AG08396 (cell line): ENCODE measurements at places on chromosomes 13 and 19.

DNA sequence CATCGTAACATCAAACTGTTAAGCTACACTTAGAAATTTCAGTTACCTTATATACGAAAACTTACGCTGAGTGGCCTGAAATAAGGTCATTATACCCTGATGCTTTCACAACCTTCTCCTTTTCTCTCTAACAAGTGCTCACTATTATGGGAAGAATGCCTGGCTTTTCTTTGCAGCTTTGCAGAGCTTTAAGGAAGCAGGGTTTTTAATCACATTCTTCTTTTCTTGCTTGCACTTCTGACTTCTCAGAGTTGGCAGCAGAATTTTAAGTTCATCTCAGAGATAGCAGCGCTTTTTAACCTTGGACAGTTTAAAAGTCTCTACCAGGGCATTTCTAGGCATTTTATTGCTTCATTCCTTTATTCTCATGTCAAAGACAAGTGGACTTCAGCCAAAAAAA lies 285.1 kb downstream of the SPRY2 start:
- no peak for DNase-seq

GRCh38 chr13:25738342-25739196 lies 313.2 kb downstream of the SHISA2 start:
- no peak for DNase-seq

DNA sequence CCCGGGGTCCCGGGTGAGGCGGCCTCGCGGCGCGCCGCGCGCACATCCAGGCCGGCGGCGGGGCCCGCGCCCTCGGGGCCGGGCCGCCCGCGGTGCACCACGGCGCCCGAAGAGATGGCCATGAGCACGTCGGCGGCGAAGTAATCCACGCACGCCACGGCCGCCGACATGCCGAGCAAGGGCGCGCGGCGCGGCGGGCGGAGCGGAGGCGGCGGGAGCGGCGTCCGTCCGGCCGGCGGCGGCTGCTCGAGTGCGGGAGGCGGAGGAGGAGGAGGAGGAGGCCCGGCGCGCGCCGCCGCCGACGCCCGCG lies at the start of gene KLF16:
Gene KLF16 (minus strand): TSS at position 252 of the 310 bp plus-strand sequence. CDS start 82 bp downstream, at position 170.
- DNase-seq = no peak

DNA sequence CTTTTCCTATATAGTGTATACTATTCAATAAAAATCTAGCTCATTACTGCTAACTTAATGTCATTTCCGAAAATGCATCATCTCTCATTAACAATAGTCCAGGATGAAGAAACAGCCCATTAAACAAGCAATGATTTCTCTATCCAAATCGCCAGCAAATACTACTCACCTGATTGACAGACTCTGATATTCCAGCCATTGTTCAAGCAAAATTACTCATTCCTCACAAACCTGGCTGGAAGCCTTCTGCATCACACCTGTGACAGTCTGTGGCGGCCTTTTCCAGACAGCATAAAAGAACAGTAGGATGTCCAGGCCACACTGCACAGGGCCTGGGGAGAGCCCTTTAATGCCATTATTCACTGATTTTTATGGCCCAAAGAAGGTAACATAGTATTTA lies 115.9 kb downstream of the ABCC4 start:
- no peak for DNase-seq

DNA sequence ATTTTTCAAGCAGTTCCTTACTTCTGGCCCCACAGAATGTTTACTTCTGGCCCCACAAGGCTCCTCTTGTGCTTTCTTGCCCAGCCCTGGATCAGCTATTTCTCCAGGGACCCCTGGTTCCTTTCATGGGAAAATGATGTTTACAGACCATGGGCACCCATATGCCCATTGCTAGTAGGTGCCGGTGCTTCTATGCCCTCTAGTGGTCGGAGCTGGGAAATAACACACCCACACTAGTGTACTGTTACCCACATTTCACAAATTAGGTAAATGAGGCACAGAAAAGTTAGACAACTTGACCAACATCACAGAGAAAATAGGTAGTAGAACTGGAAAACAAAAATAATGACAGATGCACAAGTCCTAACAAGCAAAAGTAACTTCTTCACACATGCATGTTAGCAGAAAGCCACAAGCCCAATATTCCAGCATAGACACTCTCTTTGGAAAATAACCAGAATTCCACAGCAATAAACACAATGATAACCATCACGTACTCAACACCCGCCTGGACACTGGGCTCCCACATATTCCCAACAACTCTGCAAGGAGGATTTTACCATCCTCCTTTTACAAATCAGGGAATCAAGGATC lies 1.3 kb upstream of the CEACAM6 start:
- DNase-seq = peak; percentile 17

DNA sequence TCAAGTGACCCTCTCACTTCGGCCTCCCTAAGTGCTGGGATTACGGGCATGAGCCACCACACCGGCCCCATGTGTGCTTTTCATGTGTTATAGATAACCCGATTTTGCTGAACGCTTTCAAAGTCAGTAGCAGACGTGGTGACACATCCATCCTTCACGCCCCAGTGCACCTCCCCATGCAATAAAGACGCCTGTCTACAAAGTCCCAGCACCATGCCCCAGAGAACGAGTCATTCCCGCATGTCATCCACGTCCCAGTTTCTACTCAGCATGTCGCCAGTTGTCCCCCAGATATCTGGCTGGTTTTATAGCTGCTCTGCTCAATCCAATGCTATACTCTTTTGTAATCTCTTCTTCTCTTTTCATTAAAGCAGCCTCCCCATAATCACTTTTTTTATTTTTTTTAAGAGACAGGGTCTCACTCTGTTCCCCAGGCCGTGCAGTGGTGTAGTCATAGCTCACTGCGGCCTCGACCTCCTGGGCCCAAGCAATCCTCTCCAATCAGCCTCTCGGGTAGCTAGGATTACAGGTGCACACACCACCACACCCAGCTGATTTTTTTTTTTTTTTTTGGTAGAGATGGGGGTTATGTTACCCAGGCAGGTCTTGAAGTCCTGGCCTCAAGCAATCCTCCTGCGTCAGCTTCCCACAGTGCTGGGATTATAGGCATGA lies 42.5 kb downstream of the DNM2 start:
- no peak for DNase-seq

DNA sequence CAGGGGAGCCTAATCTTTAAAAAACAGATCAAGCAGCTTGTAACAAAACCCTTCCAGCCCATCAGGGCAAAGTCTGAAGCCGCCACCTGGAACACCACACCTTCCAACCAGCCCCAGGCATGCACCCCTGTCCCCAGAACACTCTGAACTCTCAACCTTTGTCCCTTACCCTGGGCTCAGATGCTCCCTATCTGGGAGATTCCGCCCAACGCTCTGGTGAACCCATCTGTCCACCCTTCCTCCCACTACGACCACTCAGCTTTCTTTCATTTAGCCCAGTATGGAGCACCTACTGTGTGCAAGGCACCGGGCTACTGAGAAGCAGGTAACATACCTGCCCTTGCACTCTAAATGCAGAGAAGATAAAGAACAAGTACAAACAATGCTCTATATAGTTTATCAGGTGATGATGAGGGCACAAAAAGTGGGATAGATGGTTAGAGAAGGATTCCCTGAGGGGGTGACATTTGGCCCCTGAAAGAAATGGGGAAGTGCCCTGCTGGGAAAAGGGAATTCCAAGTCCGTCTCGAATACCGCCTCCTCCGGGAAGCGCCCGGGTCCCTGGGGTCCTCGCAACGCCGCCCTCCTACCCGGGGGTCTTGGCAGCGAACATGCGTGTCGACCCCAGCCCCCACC lies 629 bp downstream of the PEPD start:
- no peak for DNase-seq

- DNase-seq = peak; percentile 17
These were observed 9.5 kb upstream of the LILRB4 start for GRCh38 chr19:54653181-54653809.

DNA sequence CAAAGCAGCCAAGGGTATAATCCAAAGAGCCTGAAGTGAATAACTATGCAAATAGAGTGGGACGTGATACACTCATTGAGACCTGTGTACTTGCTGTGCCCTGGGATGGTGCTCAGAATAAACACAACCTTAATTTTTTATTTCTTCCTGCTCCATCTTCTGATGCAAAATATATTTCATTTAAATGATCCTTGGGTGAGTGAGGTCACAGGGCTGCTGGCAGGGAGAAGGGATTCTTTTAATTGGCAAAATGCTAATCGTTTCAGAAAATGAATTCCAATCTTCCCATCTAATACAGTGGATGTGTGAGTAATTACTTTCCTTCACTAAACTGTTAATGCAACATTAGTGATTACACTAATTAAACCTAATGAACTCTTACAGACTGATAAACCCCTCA lies 63.5 kb downstream of the SIAH3 start:
- no peak for DNase-seq

DNA sequence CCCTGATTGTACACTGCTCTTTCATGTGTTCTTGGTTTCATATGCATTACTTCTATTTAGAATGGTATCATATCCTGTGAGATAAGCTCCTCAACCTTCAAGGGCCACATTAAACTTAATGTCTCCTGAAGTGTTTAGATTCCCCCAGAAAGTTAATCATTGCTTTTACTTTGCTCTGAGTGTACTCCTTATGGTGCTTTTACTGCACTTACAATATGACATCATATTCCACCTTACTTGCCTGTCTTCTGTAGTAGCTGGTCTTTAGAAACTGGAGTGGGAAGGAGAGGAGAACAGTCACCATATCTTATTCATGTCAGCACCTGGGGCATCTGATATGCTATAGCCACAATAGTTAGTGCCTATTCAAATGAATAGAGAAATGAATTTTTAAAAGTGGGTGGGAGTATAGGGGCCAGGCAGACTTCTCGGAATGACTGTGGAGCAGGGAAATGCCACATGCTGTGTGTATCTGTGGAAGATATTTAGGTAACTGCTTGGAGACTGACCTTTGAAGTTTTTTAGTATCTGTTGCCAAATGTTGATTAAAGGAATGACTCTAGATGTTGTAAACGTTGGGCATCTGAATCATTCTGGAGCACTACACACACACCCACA lies 40.2 kb downstream of the SLAIN1 start:
- no peak for DNase-seq

DNA sequence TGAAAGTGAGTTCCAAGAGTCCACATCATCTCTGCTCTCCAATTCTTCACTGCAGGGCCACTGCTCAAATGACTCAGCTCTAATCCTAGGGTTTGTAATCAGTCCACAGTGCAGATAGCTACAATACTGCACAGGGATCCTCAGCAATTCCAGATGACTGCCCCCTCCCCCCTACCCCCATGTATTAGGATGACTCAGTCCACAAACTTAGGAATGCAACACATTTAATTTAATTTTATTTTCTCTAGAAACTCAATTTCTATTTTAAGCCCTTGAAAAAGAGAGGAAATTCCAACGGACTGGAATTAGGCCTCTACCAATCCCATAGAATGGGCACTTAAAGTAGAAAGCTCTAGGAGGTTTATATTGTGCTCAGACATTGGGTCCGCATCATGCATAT lies 173.8 kb upstream of the SOX21 start:
- peak; percentile 20 for DNase-seq

DNA sequence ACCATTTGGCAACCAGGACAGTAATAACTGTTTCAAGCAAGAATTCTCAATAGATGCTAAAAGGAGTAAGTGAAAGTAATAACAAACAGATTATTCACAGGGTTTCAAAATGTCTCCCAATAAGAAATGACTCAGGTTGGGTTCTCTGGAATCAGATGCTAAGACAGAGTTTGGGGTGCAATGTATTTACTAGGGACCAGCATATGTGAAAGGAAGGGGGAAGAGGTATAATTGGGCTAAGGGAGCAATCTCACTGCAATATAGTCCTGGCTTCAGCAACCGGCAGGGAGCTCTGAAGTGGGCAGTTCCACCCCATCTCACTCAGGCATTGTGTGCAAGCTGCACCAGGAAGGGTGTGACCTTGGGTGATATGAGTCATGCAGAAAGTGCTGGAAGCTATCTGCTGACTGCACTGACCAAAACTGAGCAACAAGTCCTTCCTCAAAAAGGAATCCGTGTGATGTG lies 23.4 kb downstream of the ZDHHC20 start:
- peak; percentile 75 for DNase-seq

- no peak for DNase-seq
These were observed 29.6 kb downstream of the ELL start for GRCh38 chr19:18491995-18492953.

GRCh38 chr13:97328222-97328790 lies 105.7 kb upstream of the RAP2A start:
- DNase-seq = peak; percentile 60

- DNase-seq = no peak
These were observed 26.2 kb upstream of the SLITRK6 start for GRCh38 chr13:85825454-85825853.

GRCh38 chr13:101454767-101455166 lies 2.3 kb downstream of the ITGBL1 start:
- DNase-seq = no peak

DNA sequence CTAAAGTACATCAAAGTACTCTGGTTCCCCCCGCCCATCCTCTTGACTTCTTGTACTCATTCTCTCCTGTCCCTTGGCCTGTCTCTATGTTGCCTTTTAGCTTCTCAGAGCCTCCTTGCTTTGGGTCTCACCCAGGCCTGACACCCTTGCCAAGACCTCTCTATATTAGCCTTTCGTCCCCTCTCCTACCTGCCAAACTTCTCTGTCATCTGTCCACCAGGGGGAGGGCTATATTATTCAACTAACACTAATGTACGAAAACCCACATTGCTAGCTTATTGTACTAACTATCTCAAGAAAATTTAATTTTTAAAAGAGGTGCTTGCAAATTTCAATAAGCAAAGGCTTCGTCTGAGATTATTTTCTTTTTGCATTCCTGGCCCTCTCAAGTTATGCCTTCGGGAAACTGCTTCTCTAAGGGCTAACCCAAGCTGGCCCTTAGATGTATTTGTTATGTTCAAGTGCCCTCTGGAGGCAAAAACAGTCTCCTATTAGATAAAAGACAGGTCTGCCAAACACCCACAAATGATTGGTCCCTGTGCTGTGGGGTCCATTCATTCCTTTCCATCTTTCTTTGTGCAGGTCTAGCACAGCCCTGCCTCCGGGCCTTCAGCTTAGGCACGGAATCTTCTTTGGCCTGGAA lies 6.3 kb upstream of the MRPS31 start:
- peak; percentile 35 for DNase-seq

GRCh38 chr19:13574933-13575332 lies 68.7 kb upstream of the CACNA1A start:
- DNase-seq = peak; percentile 26

GRCh38 chr19:41309180-41310032 lies 566 bp upstream of the CCDC97 start:
- no peak for DNase-seq

DNA sequence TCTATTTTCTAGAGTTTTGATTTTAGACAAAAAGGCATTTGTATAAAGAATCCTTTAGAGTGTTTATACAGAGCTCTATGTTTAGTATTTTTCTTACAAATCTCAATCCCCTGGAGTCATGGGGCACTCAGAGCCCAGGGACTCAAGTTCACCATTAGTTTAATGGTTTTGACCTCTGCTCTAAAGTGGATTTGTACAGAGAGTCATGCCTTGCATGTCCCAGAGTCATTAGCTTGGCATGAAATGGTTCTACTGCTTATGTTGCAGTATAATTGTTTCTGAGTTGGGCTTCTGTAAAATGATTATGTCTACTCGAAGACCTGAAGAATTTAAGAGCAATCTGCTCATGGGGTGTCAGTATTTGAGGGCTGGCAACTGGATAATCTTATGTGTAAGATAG lies 406.2 kb downstream of the DLEU7 start:
- peak; percentile 22 for DNase-seq

- DNase-seq = no peak
These were observed 1.4 kb downstream of the MYCBP2 start for GRCh38 chr13:77325371-77325980.

GRCh38 chr13:89748716-89749115 lies 1598.8 kb upstream of the MIR17HG start:
- DNase-seq = no peak
